Right ventricle myocardium inferior (tissue), 1 donor: ENCODE measurements at places on chromosomes 6 and 20. TPM values are rescaled to one million over a fixed set of nuclear protein-coding genes. Genes with fewer than 3 reads are reported as not detected.

GRCh38 chr6:38100380-38100779, 280.9 kb downstream of the ZFAND3 start:
- no peak for DNase-seq

- no peak for DNase-seq
Observed at GRCh38 chr20:36847710-36848040, 28.3 kb upstream of the TLDC2 start.

The BEND3 gene
- 1.6 TPM for total RNA-seq

DNA sequence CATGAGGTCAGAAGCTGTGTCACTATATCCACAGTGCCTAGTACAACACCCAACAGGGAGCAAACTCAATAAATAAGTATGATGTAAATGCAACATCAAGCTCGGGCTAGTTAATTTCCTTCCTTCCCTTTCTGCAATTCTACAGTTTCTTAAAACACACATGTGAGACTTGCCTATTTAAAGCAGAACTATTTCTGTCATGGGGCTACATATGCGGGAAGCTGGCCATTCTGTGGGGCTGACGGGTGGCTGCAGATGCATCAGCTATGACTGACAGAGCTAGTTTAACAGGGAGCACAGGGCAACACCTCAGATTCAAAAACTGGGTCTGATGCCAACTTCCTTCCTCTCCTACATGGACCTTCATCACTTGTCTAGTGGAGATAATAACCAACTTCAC, 118.1 kb upstream of the ENPP5 start:
- DNase-seq, result no peak
